ENCODE measurements at places on chromosomes 1 and 21.

DNA sequence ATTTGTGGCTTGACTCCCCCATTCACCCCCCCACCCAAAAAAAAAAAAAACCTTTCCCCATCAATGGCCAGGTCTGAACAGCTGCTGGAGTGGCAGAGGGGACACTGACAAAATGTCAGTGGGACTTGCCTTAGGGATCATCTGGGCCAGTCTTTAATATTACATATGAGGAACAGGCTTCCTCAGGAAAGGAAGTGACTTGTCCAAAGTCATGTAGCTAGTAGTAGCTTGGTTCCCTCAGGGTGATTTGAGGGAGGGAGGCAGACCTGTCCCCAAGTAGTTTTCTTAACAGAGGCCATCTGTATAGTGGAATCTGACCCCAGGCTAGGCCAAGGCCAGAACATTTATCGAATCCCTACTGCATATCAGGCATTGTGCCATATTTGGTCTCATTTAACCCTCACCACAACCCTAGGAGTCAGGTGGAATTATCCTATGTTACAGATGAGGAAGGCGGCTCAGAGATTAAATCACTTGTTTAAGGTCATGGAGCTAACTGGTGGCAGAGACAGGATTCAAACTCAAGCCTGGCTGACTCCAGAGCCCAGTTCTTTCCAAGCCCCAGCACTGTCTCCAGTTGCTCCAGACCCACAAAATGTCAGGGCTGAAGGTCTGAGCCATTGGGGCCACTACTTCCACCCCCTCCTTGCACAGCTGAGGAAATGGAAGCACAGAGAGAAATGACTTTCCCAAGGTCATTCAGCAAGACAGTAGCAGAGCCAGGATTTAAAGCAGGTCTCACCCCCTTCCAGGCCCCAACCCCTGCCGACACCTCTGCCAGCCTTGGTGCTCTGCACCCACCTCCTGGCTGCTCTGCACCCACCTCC, 10.4 kb downstream of the ZBTB7B start:
- DNase-seq = no peak

DNA sequence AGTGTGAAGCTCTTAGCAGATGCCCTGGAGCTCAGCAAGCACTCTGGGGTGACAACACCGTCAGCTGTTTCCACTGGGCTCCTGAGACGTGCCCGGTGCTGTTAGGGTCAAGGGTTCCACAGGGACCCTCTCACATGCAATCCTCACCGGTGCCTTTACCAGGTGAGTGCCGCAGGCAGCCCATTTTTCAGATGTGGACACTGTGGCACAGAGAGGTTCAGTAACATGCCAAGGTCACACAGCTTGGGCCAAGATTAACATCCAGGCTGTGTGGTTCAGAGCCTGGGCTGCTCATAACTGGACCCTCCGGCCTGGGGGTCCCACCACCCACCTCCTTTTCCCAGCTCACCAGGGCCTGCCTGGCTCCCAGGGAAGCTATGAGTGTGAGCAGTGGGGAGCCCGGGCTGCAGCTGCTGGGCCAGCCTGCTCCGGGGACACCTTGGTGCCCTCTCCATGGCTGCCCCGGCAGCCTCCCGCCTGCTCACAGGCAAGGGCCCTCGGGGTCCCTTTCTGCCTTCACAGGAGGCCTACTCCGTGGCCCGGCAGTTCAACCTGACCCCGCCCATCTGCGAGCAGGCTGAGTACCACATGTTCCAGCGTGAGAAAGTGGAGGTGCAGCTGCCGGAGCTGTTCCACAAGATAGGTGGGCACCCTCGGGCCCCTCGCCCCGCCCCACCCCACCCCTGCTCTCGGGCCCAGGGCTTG, 49.3 kb downstream of the KCNAB2 start:
- no peak for DNase-seq

DNA sequence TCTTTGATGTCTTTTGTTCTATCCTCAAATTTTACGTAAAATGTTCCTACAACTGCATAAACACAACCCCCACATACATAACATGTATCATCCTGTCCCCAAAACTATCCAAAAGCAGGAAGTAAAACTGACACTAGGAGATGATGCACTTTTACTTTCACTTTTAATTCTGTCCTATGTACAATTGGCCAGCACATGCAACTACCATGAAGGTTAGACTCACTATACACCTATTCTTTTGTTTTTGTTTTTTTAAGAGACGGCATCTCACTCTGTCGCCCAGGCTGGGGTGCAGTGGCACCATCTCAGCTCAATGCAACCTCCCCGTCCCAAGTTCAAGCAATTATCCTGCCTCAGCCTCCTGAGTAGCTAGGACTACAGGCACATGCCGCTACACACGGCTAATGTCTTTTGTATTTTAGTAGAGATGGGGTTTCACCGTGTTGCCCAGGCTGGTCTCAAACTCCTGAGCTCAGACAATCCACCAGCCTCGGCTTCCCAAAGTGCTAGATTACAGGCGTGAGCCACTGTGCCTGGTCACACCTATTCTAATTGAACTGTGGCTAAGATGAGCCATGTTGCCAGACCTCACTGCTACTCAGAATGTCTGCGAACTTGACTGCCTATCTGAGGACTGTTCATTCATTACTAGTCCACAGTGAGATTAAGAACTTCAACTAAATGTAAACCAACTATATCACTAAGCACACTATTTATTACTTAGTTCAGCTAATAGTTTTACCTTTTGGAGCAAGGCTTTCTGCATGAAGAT, 48.0 kb downstream of the TOR3A start:
- peak; percentile 70 for DNase-seq

DNA sequence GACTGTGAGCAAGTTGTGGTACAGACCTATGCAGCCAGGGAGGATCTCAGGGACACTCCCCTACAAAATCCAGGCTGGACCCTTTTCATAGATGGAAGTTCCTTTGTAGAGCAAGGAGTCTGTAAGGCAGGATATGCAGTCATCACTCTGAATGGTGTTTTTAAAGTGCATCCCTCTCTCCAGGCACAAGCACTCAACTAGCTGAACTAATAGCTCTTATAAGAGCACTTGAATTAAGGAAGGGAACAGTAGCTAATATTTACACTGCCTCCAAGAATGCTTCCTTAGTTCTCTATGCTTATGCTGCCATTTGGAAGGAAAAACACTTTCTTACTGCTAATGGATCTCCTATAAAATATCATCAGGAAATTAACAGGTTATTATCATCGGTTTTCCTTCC, 27.0 kb upstream of the SMYD3 start:
- DNase-seq = no peak

DNA sequence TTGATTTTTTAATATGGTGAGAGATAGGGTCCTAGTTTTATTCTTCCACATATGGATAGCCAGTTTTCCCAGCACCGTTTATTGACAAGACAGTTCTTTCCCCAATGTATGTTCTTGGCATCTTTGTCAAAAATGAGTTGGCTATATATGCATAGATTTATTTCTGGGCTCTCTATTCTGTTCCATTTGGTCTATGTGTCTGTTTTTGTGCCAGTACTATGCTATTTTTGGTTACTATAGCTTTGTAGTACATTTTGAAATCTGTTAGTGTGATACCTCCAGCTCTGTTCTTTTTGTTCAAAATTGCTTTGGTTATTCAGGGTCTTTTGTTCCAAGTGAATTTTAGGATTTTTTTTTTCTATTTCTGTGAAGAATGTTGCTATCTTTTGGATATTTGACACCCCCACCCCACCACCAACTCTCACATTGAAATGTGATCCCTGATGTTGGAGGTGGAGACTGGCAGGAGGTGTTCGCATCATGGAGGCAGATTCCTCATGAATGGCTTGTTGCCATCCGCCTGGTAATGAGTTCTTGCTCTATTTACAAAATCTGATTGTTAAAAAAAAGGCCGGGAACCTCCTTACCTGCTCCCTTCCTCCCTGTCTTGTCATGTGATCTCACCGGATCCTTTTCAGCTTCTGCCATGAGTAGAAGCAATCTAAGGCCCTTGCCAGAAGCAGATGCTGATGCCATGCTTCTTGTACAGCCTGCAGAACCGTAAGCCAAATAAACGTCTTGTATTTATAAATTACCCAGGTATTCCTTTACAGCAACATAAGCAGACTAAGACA, 54.8 kb upstream of the KRTAP19-8 start:
- no peak for DNase-seq

GRCh38 chr1:32299327-32299726, 7.4 kb downstream of the HDAC1 start:
- no peak for DNase-seq

DNA sequence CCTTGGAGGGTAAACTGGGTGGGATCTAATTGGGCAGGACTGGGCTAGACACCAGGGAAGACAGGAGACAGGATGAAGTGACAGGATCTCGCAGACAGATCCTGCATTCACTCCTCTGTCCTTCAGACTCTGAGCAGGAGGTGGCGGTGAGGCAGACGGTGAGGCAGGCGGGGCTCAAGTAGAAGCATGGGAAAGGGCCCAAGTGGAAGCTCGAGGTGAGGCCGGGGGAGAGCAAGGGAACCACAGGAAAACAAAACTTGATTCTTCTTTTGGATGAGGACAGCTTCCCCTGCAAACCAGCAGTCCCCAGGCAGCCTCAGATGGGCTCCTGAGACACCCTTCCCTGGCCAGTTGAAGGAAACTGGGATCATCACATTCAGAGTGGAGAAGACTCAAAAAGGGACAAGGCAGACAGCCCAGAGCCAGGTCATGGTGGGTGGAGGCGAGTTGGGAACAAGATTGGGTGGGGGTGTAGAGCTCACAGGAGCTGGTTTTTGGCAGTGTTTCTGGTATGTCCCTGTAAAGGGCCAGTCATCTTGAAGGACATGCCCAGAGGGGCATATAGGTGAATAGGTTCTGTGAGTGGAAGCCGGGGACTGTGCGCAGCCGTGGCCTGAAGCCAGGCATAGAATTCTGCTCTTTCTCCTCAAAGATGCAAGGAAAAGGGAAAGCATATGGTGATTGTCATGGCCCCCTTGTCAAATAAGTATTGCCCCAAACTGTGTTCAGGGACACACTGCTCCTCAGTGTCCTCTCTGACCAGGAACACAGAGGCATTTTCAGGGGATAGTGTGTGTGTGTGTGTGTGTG, 18.0 kb downstream of the INKA2 start:
- DNase-seq = no peak

DNA sequence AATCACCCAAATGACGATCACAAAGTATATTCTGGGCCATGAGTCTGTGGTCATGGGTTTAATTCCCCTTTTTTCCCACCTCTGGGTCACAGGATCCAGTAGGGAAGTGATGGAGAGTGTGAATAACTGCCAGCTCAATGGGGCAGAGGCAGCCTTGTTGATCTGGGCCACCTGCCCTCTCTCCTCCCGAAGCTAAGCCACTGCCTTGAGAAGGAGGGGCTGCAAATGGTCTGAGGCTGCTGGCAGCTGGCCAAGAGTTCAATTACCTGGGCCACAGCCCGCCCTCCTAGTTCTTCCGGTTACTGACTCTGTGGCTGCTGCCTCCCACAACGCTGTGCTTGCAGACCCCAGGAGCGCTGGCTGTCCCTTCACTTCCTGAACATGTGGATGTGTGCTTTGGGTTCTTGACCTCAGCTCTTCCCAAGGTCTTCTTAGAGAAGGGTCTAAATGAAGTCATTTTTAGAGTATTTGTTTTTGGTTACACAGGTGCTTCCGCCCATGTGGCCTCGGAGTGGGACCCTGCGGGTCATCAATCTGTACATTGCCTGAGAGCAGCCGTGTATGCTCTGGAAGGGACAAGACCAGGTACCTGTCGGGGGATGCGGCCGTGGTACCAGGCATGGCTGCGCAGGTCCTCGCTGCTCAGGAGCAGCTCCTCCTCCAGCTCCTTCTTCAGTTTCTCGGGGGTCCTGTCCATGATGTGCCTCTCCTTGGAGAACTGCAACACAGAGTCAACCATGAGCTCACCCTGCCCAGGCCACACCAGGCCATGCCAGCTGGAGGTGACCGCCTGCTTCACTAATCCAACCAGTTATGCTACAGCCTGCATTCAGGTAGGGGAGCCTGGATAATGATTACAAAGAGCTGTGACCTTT, 89.7 kb downstream of the BCAR3 start:
- no peak for DNase-seq

DNA sequence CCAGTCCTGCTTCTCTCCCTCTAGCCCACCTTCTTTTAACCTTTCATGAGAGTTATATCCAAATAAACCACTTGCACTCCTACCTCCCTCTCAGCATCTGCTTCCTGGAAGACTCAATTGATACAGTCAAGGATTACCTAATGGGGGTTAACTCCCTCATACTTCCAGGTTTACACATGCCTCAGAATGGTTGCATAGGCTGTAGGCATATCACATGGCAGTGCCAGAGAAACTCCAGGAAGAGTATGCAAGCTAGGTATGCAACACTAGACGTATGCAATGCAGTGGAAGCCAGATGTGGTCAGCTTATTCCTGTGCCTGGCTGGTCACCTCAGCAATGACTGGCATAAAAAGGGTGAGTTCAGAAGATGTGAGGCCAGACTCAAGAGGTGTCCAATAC, 32.7 kb upstream of the VANGL1 start:
- DNase-seq = no peak

GRCh38 chr21:16239659-16240265, 510.0 kb downstream of the USP25 start:
- DNase-seq = no peak

DNA sequence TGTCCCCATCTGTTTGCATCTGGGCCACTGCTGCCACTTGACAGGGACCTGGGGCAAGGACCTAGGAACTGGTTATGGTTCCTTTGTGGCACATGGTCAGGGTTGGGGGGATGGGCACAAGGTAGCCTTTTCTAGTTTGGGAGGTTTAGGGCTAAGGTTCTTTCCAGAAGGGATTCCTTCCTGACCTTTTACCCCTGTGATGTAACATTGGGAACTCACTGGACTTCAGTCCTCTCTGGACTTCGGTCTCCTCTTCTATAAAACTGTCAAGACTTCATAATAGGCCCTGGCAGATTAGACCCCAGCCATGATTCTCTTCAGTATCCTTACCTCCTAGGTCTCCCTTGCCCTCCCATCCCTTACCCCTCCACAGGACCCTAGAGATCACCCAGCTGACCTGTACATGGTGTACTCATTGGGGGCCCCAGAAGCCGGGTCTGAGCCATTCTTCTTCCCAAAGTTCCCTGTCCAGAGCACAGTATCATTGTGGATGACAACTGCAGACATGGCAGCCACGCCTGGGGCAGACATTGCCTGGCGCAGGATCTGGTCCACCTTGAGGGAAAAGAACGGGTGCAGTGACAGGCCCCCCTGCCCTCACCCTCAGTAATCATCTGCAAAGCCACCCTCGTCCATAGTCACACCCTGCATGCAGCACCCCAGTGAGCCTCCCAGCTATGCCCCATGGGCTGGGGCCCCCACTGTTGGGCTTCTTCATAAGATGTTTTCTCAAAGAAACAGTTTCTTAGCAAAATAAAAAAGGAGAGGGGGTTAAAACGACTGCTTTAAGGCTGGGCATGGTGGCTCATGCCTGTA, 12.9 kb downstream of the LACTBL1 start:
- DNase-seq = no peak
